ENCODE measurements at places on chromosomes 12 and 14.

DNA sequence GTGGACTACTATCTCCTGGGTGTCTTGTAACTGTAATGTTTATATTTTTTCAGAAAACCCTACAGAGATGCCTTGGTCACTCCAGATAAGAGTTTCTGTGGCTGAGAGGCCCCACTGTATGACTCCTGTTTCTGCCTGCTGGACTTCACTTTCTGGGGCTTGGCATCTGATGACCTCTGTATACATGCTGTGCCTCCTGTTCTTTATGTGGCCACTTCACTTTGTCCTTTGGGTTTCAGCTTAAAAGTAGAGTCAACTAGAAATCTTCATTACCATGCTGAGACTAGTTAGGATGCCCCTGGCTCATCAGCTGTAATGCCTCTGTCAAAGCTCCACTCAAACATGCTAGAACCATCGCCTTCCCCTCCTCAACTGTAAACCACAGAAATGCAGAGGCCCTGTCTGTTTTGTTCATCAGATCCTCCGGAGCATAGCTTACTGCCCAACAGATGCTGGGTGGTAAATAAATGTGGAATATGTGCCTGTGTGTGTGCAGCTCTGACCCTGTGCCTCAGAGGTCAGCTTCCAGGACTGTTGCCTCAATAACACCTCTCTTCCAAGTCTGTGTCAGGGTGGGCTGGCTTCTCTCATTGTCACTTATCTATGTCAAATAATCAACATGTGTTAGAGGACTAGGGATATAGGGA lies 25.5 kb downstream of the ZNF664 start:
- DNase-seq: no peak

DNA sequence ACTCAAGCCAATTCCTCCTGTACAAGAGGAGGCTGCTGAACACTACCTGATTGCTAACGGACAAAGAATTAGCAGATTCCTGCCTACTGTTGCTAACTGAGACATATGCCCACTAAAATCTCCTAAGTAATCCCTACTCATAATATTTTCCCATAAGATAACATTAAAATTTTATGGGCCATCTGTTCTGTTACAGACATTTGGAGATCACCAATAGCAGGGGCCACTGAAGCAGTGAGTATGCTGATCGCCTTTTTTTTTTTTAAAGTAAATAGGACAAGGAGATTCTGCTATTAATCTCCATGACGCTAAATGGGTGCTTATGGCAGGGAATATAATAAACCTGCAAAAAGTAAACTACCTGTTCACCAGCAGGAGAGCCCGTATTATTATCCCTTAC lies 292.9 kb downstream of the MED13L start:
- peak; percentile 49 for DNase-seq

- DNase-seq: peak; percentile 90
Observed at GRCh38 chr14:100692859-100693558, 33.7 kb upstream of the DLK1 start.

- DNase-seq: peak; percentile 22
Observed at GRCh38 chr12:89932954-89933353, 224.3 kb upstream of the ATP2B1 start.

GRCh38 chr12:82414926-82415325 lies 56.6 kb downstream of the METTL25 start:
- no peak for DNase-seq

- no peak for DNase-seq
Observed at GRCh38 chr14:75566321-75566720, 12.1 kb upstream of the FLVCR2 start.

GRCh38 chr14:26841920-26842741 lies 244.3 kb upstream of the NOVA1 start:
- peak; percentile 65 for DNase-seq

DNA sequence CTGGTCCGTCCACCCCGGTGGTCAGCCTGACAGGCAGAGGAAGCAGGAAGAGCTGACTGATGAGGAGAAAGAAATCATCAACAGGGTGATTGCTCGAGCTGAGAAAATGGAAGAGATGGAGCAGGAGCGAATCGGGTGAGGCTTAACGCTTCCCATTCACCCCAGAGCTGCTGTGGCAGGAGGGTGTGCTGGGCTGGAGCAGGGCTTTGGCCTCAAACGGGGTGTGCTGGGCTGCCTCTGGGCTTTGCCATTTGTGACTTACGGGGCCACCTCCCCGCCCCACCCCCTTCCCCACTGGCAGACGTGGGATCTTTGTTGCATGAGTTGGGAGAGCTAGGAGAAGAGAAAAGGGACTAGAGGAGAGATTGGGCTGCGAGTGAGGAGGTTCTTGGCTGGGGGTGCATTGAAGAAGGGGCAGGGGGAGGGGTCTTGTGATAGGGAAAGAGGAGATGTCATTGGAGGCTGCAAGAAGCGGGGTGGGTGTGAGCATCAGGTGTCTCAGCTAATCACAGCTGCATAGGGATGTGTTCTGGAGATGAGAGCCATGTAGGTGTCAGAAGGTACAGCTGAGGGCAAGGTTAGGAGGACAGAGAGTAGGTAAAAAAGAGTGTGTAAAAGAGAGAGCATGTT lies 56.3 kb downstream of the RPH3A start:
- DNase-seq: no peak

- DNase-seq: no peak
Observed at GRCh38 chr12:3255057-3255456, 177.9 kb downstream of the TSPAN9 start.

GRCh38 chr12:14995583-14996425 lies 23.0 kb downstream of the PDE6H start:
- peak; percentile 66 for DNase-seq

DNA sequence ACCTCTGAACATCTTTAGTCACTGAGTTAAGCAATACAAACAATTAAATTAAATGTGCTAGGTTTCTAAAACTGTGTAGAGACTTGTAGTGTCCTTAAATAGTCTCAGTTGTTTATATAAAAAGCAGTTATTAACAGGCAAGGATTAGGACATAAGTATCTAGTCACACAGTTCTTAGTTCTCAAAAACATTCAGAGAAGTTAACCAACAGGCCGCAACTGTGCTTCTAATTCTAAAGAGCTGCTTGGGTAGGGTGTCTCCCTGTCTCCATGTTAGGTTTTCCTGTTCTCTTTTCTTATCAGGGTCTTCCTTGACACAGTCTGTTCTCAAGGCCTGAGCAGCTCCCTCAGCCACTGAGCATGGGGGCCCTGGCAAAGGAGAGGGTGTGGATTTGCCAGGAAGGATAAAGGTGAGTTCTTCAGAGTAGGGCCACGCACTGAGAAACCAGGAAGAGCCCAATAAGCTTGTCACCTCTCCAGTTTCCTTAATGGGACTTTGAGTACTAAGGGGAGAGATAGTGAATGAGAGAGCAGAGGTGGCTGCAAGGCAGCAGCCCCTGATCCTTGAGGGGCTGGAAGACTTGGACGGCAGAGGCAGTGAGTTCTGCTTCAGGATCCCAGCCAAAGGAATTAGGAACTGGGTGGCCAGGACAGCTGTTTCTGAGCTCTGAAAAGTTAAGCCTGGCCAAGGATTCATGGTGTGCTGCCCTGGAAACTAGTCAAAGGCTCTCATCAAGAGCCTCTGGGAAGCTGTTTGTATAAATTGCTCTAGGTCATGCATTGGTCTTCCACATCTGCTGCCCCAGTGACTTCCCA lies 177.3 kb downstream of the MYRFL start:
- DNase-seq: no peak

DNA sequence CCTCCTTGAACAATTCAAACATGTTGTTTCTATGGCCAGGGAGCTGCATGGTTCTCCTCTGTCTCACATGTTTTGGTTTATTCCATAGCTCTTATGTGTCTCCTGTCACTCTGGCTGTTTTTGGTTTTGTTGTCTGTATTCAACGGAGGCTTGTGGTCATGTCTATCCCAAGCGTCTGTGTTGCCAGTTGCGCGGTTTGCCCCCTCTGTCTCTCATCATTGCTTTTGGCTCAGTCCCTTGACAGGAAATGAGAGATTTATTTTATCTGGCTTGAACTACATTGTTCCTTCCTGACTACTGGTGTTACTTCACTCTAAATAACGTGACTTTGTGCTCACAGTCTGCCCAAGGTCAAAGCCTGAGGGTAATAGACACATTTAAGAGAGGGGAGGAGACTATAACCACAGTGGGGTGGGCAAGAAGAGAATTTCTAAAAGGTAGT lies 96.4 kb upstream of the SOX5 start:
- DNase-seq: no peak

GRCh38 chr14:72883961-72884360 lies 9.9 kb downstream of the DPF3 start:
- no peak for DNase-seq

- no peak for DNase-seq
Observed at GRCh38 chr14:51129130-51129529, 34.2 kb upstream of the TRIM9 start.

GRCh38 chr12:10740182-10740581 lies 17.1 kb upstream of the YBX3 start:
- DNase-seq: no peak

DNA sequence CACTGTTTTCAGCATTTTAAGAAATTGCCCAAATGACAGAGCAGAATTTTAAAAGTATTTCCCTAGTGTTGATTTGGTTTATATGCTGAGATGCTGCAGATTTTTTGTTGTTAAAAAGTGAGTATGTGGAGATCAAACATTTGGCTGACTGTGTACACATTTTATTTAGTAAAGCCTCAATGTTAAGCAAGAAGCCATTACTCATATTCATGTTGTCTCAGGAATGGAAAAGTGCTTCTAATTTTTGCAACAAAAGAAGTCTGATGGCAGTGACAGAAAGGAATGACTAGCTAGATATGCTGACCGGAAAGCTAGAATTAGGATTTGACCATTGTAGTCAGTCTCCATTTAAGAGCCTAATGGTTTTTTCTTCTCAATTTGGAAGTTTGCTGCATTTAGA lies 22.5 kb downstream of the SLC38A6 start:
- DNase-seq: no peak

GRCh38 chr12:49335118-49335954 lies 1.7 kb downstream of the C1QL4 start:
- DNase-seq: no peak

DNA sequence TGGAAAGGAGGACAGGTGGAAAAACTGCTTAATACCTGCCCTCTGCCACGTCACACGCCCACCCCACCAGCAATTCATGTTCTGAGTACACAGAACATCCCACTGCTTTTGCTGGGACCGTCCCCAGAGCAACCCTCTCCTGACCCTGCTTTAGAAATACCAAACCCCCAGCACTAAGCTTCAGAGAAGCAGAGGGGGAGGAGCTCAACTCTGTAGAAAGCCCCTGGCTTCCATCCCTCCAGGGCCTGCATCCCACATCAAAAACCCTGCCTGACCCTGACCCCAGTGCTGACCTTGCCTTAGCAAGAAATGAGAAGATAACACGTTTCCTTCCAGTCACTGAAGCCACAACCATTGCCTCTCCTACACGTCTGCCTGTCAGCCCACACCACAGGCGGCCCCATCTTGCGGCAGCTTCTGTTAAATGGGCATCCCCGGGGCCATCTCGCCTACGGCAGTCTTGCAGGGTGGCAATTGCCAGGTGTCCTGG lies 19.7 kb downstream of the VDR start:
- DNase-seq: no peak

- no peak for DNase-seq
Observed at GRCh38 chr12:65209655-65210043, 40.3 kb downstream of the LEMD3 start.

- DNase-seq: no peak
Observed at GRCh38 chr12:2679068-2679815, 115.5 kb upstream of the FKBP4 start.

DNA sequence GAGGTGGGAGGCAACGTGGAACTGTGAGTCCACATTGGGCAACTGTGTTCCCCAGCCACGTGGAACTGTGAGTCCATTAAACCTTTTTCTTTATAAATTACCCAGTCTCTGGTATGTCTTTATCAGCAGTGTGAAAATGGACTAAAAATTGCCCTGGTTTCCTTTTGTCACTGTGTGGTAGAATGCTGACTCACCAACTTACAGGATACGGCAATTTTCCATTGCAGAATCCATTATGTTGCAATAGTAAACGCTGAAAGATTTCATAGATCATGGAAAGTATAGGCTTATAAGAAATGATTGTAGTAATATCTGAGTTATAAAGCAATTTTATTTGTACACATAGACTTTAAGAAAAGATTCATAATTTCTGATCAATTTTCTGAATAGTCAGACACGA lies 93.0 kb downstream of the GTF2A1 start:
- no peak for DNase-seq

DNA sequence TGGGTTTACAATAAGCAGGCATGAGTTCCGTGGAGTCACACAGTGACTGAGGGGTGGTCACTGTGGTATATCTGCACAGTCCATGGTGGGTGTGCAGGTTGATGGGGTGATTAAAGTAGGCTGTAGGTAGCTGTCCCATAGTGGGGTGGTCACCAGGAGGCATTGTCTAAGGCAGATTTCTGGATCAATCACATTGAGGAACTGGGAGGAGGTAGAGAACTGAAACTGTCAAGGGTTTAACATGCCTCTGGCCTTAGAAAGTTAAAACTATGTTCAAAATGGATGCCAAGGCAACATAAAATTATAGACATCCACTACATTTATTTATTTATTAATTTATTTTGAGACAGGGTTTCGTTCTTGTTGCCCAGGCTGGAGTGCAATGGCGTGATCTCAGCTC lies 8.3 kb downstream of the ADCK1 start:
- no peak for DNase-seq

GRCh38 chr14:52031781-52032180 lies 37.1 kb downstream of the NID2 start:
- DNase-seq: no peak

GRCh38 chr12:116880817-116881324 lies 370 bp downstream of the HRK start:
- DNase-seq: peak; percentile 37

GRCh38 chr12:103772367-103773108 lies 68.5 kb downstream of the NT5DC3 start:
- no peak for DNase-seq

- peak; percentile 60 for DNase-seq
Observed at GRCh38 chr14:100398044-100398443, 74.9 kb downstream of the SLC25A47 start.

DNA sequence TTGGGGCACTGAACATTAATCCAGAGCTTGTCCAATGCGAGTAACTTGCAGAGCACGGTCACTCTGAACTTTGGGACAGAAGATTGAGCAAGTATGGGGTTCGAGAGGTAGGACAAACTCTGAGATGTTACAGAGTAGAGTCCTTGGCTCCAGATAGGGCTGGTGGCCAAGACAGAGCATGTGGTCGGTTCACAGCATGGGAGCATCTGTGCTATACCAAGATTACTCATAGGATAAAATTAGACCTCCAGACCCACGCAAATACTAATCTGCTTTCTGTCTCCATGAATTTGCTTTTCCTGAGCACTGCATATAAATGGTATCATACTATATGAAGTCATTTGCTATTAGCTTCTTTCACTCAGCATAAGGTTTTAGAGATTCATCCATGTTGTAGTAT lies 93.4 kb upstream of the TBX5 start:
- DNase-seq: no peak

GRCh38 chr14:34782031-34782430 lies 67.6 kb upstream of the CFL2 start:
- DNase-seq: no peak

GRCh38 chr12:69610126-69610525 lies 581 bp downstream of the LRRC10 start:
- no peak for DNase-seq

- DNase-seq: no peak
Observed at GRCh38 chr12:67161322-67161918, 107.7 kb upstream of the CAND1 start.

GRCh38 chr14:88411039-88411438 lies 25.6 kb downstream of the SPATA7 start:
- DNase-seq: no peak

- no peak for DNase-seq
Observed at GRCh38 chr12:77782034-77782433, 48.7 kb upstream of the NAV3 start.
